ENCODE measurements at places on chromosomes 6 and 20.
A peak's percentile ranks its signal among the peaks of the same experiment; 100 is the strongest.

DNA sequence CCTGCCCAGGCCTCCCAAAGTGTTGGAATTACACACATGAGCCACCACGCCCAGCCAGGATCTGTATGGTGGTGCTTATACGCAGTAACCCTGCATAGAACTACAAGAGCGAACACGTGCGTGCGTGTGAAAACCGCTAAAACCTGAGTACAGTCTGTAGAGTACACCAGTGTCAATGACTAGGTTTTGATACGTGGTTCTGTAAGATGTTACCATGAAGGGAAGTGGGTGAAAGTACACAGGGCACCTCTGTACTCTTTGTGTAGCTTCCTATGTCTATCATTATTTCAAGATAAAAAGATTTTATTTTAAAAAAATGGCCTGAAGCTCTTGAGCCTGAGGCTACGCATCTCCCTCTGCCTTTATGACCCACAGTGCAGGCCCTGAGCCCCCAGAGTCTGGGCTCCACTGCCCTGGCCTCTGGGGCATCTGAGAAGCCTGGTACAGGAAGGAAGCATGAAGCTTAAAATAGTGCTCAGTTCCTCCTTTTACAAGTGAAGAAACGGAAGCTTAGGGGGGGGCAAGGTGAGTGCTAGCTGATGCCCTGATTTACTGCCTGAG is 21.6 kb downstream of the LY86 start:
- DNase-seq, result peak; percentile 58

- DNase-seq, result no peak
Observed at GRCh38 chr6:35505999-35506412, 6.7 kb downstream of the TULP1 start.

- DNase-seq, result no peak
Observed at GRCh38 chr6:22696481-22696880, 127.1 kb downstream of the HDGFL1 start.

DNA sequence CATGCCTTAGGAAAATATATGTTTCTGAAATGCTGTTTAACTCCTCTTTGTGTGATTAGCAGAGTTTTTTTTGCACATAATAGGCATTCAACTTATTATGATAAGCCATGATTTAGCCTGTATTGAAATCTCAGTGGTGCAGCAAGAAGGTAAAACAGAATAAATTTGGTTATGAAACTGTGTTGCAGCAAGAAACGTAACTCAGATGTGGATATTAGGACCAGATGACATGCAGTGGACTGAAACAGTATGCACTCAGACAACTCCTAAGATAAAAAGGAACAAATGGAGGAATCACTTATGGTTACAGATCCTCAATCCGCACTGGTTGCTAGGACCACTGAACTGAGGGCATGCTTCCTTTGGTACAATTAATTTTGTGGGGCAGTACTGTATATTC is 254.2 kb upstream of the HSF2 start:
- DNase-seq, result no peak

- no peak for DNase-seq
Observed at GRCh38 chr6:74197310-74197709, 501.3 kb downstream of the CD109 start.

GRCh38 chr6:82363428-82364086 is at the start of gene TPBG:
Gene TPBG, plus strand, starts transcription at chr6:82363817. Its CDS starts 1,145 bp downstream, at chr6:82364962.
- no peak for DNase-seq

- no peak for DNase-seq
Observed at GRCh38 chr20:33570743-33571142, 80.8 kb downstream of the CBFA2T2 start.

- no peak for DNase-seq
Observed at GRCh38 chr6:129603741-129604140, 106.2 kb downstream of the ARHGAP18 start.

- DNase-seq, result no peak
Observed at GRCh38 chr6:145539831-145540230, 195.5 kb downstream of the EPM2A start.

- no peak for DNase-seq
Observed at GRCh38 chr20:9389346-9389745, 125.0 kb upstream of the LAMP5 start.

GRCh38 chr20:11219192-11219591 is 545.4 kb upstream of the JAG1 start:
- DNase-seq, result no peak

- DNase-seq, result peak; percentile 99
Observed at GRCh38 chr20:5657190-5657875, 92.9 kb upstream of the SHLD1 start.

- peak; percentile 61 for DNase-seq
Observed at GRCh38 chr20:44217342-44218092, 6.9 kb upstream of the OSER1 start.

- peak; percentile 21 for DNase-seq
Observed at GRCh38 chr20:32762754-32763201, 593 bp downstream of the DNMT3B start.

GRCh38 chr20:34437330-34437986 is 74.4 kb downstream of the ITCH start:
- DNase-seq, result no peak
